ENCODE measurements at places on chromosomes 6 and 20.

DNA sequence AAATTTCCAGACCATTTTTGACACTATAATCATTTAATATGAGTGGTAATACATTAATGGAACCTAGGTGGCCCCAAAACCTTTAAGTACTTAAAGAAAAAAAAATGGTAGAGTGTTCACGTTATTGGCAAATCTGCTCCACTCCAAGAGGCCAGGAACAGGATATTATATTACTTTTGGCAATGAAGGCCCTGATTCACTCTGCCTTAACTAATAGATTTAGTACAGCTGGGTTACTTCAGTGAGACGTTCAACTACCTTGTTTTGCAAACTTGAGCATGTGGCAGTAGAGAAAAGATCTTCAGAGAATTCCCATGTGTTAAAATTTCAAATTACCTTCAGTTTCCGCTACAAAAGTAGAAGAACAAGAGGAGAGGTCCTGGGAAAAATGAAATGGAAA lies 12.8 kb downstream of the ADNP start:
- no peak for DNase-seq

- peak; percentile 41 for DNase-seq
Measured at GRCh38 chr6:71107911-71108420, 151.1 kb upstream of the B3GAT2 start.

DNA sequence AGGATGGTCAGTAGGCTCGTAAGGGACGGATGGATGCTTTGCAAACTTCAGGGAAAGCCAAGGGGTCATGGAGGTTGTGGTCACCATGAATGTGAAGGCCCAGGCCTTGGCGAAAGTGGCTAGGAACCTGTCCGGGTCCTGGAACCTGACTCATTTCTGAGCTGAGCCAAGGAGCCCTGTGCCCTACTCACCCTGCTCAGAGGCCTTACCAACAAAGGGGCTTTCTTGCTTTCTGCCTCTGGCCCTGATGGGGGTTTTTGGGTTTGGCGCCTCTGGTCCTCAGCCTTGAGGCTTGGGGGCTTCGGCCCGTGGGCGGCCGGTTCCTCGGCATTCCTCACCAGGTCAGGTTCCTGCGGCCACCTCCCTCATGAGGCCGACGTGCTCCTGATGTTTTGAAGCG lies 155.1 kb downstream of the DTNBP1 start:
- DNase-seq = no peak

DNA sequence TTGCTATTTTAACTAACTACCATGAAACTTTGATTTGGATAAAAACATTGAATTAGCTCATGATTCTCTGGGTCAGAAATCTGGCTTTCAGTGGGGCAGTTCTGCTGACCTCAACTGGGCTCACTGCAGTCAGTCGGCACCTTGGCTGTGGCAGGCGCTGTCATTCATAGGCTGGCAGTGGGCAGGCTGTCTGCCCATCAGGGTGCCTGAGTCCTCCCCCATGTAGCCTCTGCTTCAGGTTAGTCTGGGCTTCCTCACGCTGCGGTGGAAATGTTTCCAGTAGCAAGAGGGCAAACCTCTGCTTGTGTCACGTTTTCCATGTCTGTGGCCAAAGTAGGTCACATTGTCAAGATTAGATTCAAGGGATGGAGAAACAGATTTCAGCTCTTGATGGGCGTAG lies 251.0 kb upstream of the TCF21 start:
- no peak for DNase-seq

- no peak for DNase-seq
Measured at GRCh38 chr6:27101824-27102223, 145.7 kb upstream of the PRSS16 start.

GRCh38 chr20:33837096-33837830 lies 26.1 kb downstream of the CHMP4B start:
- DNase-seq = no peak

DNA sequence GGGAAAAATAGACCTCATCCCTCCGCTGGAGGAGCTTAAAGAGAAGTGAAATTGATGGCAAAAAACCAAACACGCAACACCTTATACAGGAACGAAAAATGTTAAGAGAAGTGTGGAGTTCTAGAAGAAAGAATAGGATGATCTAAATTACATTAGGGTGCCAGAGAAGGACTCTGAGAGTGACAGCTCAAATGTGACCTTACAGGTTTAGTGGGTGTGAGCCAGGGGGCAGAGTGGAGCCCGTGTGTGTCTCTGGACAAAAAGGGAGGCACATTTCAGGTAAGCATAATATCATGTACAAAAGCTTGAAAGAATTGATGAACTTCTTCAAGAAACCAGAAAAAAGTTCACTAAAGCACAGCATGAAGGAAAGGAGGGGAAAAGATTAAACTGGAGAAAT lies 20.8 kb downstream of the HLA-DRA start:
- no peak for DNase-seq

- no peak for DNase-seq
Measured at GRCh38 chr6:11822346-11822745, 43.7 kb upstream of the ADTRP start.

GRCh38 chr20:598133-598850 lies 11.8 kb downstream of the TCF15 start:
- no peak for DNase-seq

Data from NCI-H1694 treated with DMSO at 0.1 percent for 48 hours (cell line).